D341Med (cell line): ENCODE measurements at places on chromosomes 6 and 20.
A peak's percentile ranks its signal among the peaks of the same experiment; 100 is the strongest.

- DNase-seq = no peak
These were observed 380.6 kb downstream of the TENT5A start for GRCh38 chr6:81371930-81372329.

DNA sequence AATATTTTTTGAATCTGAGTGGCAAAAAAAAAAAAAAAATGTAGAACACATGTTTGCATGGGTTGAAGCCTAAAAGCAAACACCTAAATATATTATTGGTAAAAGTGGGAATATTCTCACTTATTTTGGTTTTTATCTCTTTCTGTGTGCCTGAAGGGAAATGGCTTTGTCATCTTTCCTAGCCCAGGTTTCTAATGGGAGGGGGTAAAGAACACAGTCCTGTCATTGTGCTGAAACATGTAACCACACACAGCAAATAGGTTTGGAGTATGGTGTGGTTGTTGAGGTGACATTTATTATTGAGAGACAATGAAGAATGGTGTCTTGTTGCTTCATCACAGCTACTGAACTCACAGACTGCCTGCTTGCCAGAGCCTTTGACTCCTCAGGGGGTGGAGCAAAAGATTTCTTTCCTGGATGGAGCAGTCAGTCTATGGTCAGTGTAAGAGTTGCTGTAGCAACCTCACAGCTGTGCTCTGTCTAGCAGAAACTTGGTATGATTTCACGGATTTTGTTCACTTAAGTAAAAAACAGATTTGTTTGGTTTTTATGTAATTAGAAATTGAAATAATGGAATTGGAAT lies 70.2 kb downstream of the CEP57L1 start:
- no peak for DNase-seq

- no peak for DNase-seq
These were observed 120.2 kb downstream of the AKAP7 start for GRCh38 chr6:131255434-131255833.

- no peak for DNase-seq
These were observed 13.9 kb upstream of the NAA20 start for GRCh38 chr20:20003031-20003954.

DNA sequence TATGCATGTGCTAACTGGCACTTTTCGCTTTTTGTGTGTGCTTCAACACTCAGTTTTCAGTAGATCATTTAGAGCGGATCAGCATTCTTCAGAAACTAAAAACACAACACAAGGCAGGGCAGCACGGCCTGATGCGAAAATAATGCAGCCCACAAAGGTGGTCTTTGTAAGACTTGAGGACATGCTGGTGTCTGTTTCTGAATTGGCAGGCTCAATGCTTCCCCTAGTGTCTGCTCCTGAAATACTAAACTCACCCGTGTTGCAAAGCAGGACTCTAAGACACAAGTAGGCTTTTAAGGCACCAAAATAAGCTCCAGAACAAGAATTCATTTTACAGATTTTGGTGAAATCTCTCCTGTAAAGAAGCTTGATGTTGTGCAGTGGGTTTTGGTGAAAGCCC lies 676.5 kb downstream of the TENT5A start:
- DNase-seq = peak; percentile 44

DNA sequence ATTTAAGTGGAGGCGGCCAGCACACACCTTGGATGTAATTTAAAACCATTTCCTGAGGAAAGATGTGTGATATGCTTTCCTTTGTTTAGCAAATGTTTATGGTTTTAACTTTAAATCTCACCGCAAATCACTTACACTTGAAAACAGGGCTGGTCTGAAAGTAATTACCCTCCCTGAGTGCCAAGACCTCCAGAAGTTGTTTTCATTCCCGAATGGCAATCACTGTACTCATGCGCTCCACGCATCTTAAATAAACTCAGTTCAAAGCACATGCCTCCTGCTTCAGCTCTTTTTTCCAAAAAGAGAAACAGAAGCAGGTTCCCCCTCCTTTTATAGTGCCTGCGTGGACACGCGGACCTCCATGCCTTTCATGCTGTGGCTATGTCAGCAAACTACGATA lies 224.0 kb downstream of the SMOC2 start:
- no peak for DNase-seq

DNA sequence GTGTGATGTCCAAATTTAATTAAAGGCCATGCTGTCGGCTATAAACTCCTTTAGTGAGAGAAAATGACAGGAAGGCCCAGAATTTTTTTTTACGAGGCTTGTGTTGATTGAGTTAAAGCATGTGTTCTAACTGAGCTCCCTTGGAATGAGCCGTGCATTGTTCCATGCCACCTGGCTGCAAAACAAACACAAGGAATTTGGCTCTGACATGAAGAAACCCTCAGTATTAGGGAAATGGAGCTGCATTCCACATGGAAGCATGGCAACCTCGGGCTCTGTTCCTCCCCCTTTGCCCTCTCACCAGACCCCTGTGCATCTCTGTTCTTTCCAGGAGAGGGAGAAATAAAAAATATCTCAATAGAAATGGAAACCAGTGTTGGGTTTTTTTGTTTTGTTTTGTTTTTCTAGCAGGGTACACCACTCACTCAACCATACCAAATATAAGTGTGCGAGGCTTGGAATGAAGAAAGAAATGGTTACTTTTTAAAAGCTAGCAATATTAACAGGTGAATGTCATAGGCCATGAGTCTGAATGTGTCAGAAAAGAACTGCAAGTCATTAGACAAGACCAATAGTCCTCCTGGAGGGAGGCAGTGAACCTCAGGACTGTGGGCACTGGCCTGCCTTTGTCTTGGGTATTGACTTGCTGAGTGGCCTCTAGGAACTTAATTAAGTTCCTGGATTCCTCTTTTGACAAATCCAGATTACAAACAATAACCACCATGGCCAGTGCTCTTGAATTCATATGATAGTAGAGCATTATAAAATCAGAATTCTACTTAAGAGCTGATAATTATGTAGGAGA lies 935.1 kb downstream of the KIF16B start:
- DNase-seq = no peak

DNA sequence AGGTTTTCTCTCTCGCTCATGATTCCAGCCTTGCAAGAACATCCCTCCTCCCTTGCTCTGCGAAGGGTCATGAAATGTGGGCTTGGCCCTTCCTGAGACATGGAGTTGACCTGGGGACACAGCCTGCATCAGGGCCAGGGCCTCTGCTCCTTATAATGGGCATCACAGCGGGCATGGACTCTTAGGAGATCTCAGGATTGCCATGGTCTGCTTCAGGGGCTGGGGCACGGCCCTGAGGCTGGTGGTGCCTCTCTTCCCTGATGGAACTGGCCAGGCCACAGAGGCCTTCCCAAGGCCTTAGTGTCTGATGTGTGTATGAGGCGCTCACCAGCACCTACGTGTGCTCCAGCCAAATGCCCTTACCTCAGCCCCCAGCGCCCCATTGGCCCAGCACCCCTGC lies 23.9 kb downstream of the ENTPD6 start:
- DNase-seq = no peak

GRCh38 chr20:43973231-43973630 lies 58.6 kb downstream of the TOX2 start:
- no peak for DNase-seq

GRCh38 chr6:149031859-149032598 lies 285.2 kb downstream of the UST start:
- DNase-seq = no peak

DNA sequence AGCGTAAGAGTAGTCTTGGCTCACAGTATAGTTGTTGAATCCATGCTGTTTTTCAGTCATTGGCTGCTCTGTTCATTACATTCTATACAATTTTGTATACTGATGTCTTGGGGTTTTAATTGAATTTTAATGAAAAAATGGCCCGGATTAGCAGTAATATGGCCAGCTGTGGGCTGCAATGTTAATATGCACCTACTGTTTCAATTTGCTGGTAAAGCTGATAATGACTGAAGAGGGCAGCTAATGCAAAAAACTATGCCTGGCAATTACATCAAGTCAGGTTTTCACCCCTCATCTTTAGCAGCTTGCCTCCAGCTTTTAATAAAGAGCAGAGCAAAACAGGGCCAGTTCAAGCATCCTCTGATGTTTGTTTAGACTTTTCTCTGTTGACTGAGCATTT lies 394.5 kb downstream of the PLCB1 start:
- no peak for DNase-seq

DNA sequence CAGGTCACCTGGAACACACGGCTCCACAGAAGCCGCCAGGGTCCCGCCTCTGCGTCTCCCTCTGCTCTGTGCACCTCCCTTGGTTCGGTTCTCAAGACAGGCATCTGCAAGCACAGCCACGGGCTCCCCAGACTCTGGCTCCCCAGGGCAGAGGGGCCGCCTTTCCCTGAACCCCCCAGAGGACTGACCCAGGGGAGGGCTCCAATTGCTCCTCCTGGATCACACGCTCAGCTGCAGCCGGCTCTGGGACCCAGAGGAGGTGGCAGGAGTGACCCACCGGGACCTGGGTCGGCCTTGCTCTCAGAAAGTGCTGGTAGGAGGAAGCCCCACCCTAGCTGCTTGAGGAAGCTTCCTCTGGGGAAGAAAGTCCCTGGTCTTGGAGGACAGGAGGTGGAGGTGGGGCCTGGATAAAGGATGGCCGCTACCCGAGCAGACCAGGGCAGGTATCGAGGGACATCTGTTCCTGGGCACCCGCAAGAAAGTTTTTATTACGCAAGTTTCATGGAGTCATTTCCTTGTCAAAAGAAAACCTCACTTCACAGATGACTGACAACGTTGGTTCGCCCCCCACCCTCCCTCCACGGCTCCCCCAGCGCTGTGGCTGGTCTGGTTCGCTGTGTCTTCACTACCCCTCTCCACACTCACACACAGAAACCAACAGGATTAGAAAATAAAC lies 103.9 kb upstream of the AFDN start:
- no peak for DNase-seq

- no peak for DNase-seq
These were observed 47.6 kb upstream of the MYL9 start for GRCh38 chr20:36493801-36494114.

GRCh38 chr6:86871681-86872080 lies 65.6 kb upstream of the HTR1E start:
- no peak for DNase-seq

DNA sequence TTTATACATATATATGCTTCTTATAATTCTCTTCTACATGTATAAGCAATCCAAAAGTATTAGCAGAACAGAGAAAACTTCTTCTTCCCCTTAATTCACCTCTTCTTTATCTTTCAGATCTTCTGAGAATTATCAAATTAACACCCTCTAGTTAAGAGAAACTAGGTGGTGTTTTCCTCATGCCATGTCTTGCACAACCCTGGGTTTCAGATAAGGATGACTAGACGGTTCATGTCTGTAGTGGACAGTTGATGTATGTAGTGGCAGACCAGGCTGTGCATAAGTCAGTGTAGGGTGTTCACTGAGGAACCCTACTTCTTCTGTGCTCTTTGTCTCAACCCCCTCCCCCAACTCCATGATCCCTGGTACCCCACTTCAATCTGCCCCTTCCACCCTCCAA lies 187.3 kb downstream of the SAMD5 start:
- DNase-seq = no peak

- DNase-seq = no peak
These were observed 734 bp upstream of the OGFRL1 start for GRCh38 chr6:71287926-71288227.

GRCh38 chr6:87155842-87156815 lies 764 bp downstream of the ZNF292 start:
- peak; percentile 77 for DNase-seq

- DNase-seq = no peak
These were observed 23.0 kb upstream of the MRPS18A start for GRCh38 chr6:43710576-43710975.

- no peak for DNase-seq
These were observed 14.5 kb upstream of the TFB1M start for GRCh38 chr6:155328539-155329459.

- no peak for DNase-seq
These were observed 48.2 kb downstream of the TSHZ2 start for GRCh38 chr20:53020376-53020775.

- no peak for DNase-seq
These were observed 10.2 kb upstream of the BEND6 start for GRCh38 chr6:56944661-56945060.

GRCh38 chr6:109143191-109143590 lies 47.9 kb downstream of the CEP57L1 start:
- peak; percentile 24 for DNase-seq

DNA sequence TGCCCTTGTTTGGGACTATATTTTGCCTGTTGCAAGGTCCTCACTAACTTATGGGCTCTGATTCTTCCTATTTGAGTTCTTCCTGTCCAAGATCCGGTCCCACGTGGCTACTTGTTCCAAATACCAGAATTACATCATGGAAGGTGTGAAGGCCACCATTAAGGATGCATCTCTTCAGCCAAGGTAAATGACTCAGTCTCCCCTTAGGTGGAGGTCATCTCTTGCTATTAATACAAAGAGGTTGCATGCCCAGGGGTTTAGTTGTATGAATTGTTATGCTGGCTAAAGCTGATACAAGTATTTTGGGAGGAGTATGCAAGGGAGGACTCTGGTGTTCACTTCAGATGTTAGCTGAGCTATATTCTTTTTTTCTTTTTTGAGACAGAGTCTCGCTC lies 9.1 kb downstream of the RNF114 start:
- DNase-seq = no peak

DNA sequence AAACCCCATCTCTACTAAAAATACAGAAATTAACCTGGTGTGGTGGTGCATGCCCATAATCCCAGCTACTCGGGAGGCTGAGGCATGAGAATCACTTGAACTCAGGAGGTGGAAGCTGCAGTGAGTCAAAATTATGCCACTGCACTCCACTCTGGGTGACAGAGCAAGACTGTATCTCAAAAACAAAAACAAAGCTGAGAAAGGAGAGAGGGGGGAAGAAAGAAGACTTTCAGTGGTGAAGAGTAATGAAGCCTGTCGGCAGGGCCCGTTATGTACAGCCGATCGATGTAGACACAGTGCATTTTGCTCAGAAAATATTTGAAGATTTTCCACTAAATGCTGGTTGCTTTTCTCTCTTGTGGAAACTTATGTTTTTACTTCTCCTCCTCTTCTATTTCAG lies 13.8 kb downstream of the VAPB start:
- no peak for DNase-seq

DNA sequence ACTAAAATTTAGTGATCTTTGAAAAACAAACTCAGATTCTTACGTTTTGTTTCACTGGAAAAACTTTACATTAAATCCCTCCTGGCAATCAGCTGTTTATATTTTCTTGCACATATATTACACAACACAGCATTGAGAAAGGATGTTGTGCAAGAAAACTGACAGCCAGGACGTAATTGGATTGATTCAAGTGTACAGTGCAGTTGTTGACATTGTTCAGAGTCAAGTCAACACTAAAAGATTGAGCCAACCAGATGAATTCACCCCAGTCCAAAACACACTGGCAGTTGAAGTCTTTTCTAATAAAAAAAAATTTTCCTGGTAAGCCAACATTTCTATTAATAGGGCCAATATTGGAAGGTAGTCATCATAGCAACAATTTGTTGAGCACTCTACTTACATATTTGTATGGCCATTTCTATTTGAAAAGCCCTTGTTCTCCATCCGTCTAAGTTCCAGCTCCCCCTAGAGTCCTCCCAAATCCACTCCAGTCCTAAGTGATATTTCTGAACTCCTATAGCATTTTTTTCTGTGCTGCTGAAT lies 20.9 kb upstream of the VNN1 start:
- no peak for DNase-seq

DNA sequence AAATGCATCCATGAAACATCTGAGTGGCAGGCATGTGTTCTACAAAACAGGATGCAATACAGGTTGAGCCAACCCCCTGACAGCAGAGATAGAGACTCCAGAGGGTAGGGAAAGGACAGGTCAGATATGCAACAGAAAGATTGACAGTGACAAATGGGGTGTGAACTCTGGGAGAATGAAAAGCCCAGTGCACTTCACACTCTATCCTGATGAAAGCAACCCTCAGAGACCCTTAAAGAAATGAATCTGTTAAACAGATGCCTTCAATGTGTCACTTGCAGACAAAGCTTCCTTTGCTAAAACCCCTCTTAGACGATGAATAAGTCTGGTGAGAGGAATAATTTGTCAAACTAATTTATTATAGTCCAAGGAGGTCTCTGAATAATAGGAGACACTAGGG lies 89.9 kb downstream of the RFPL4B start:
- DNase-seq = no peak
